ENCODE measurements at places on chromosomes 12 and 14.

GRCh38 chr14:53766106-53766505 lies 190.5 kb downstream of the BMP4 start:
- H3K27ac ChIP-seq = no peak overlapping the region
- H3K27me3 ChIP-seq = no peaks in the 10 kb centered on the region
- DNase-seq = no peak
- H3K36me3 ChIP-seq = no peaks in the 10 kb centered on the region

DNA sequence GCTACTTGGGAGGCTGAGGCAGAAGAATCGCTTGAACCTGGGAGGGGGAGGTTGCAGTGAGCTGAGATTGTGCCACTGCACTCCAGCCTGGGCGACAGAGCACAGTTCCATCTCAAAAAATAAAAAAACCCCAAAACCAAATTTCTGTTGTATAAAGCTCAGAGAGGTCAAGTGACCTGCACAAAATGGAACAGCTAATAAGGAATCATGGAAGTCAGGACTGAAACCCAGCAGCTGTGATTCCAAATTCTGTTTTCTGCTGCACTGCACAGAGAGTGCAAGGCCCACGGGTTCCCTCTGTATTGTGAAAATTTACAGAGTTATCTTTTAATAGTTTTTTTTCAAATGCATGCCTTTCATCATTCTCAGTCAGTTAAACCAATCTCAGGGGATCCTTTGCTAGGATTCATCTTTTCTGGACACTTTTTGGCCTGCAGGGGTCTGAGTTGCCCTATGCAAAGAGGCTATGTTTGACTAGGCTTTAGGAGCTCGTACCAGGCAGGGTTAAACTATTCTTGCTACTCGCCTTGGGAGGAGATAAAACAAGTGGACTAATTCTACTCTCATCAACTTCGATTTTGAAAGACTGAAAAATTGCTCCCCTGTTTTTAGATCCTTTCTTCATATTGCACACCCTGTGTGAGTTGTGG lies 26.1 kb upstream of the AACS start:
- H3K27me3 ChIP-seq = no peaks in the 10 kb centered on the region
- H3K4me3 ChIP-seq = no peak overlapping the region
- no peak for DNase-seq
- H3K36me3 ChIP-seq = peaks cover 5% of the 10 kb centered on the region

DNA sequence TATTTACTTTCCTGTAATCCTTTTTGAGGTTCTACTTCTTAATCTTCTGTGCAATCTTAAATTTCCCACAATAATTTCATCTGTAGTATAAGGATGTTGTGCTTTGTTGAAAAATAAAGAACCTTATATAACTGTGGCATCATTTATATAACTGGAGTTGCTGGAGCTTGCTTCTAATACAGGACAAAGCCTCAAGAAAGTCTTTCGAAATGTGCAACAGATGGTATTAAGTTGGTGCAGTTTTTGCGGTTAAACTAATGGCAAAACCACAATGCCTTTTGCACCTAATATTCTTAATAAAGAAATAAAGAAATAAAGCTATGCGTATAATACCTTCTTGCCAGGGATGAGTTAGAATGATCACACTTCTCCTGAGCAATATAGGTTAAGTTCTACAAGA lies 180.0 kb downstream of the KITLG start:
- H3K27me3 ChIP-seq = no peaks in the 10 kb centered on the region
- no peak for DNase-seq
- H3K4me1 ChIP-seq = no peaks in the 10 kb centered on the region
- no peaks in the 10 kb centered on the region for H3K36me3 ChIP-seq
- no peak overlapping the region for H3K27ac ChIP-seq
- no peak overlapping the region for H3K4me3 ChIP-seq

GRCh38 chr12:19688532-19688931 lies 249.2 kb downstream of the AEBP2 start:
- no peaks in the 10 kb centered on the region for H3K27me3 ChIP-seq
- H3K27ac ChIP-seq = no peak overlapping the region
- DNase-seq = no peak
- H3K4me3 ChIP-seq = no peak overlapping the region
